ENCODE measurements at places on chromosomes 1 and 21. TPM values are rescaled to one million over a fixed set of nuclear protein-coding genes. Genes with fewer than 3 reads are reported as not detected.
A peak's percentile ranks its signal among the peaks of the same experiment; 100 is the strongest.

The PDC gene
- total RNA-seq, result not detected

GRCh38 chr1:23810818-23811540 is 10.4 kb upstream of the GALE start:
- H3K36me3 ChIP-seq, result peaks cover 3% of the 10 kb centered on the region
- H3K27me3 ChIP-seq, result no peaks in the 10 kb centered on the region
- no peak overlapping the region for H3K27ac ChIP-seq
- peak; percentile 56 for DNase-seq
- H3K4me3 ChIP-seq, result no peak overlapping the region

DNA sequence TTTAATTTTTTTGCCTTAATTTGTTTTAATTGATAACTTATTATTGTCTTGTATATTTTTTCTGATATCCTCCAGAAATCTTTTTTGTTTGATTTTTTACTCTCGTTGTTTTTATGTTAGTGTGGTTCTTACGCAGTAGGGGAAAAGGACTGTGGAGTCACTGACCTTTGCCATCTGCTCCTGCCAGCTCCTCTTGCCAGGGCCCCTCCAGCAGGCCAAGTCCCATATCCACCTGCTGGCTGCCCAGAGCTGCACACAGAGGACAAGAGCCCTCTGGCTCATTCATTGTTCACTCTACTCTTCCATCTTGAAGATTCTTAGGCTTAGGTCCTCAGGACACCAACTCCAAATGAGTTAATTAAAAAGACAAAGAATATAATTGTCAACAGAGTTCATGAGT is 316.4 kb upstream of the DUSP10 start:
- no peaks in the 10 kb centered on the region for H3K4me1 ChIP-seq
- H3K4me3 ChIP-seq, result no peak overlapping the region
- H3K27me3 ChIP-seq, result no peaks in the 10 kb centered on the region
- H3K36me3 ChIP-seq, result no peaks in the 10 kb centered on the region
- no peak for DNase-seq

- peak overlapping the region; percentile 90 for H3K4me3 ChIP-seq
- no peak for DNase-seq
- H3K27me3 ChIP-seq, result no peaks in the 10 kb centered on the region
- peak overlapping the region; percentile 82 for H3K27ac ChIP-seq
Measured at GRCh38 chr1:235329139-235329902, 951 bp downstream of the GGPS1 start.

GRCh38 chr1:86741947-86742572 is 37.7 kb downstream of the SH3GLB1 start:
- peaks cover 5% of the 10 kb centered on the region for H3K36me3 ChIP-seq
- no peak for DNase-seq
- no peak overlapping the region for H3K4me3 ChIP-seq
- no peak overlapping the region for H3K27ac ChIP-seq
- H3K4me1 ChIP-seq, result peaks cover 12% of the 10 kb centered on the region
- H3K27me3 ChIP-seq, result no peaks in the 10 kb centered on the region

- H3K4me1 ChIP-seq, result no peaks in the 10 kb centered on the region
- no peaks in the 10 kb centered on the region for H3K36me3 ChIP-seq
- H3K4me3 ChIP-seq, result no peak overlapping the region
- DNase-seq, result no peak
Measured at GRCh38 chr1:54850069-54850730, 36.8 kb downstream of the DHCR24 start.

GRCh38 chr1:167158813-167159275 is 61.8 kb upstream of the POU2F1 start:
- no peaks in the 10 kb centered on the region for H3K4me1 ChIP-seq
- no peak overlapping the region for H3K27ac ChIP-seq
- no peak for DNase-seq
- no peaks in the 10 kb centered on the region for H3K27me3 ChIP-seq
- H3K36me3 ChIP-seq, result no peaks in the 10 kb centered on the region

DNA sequence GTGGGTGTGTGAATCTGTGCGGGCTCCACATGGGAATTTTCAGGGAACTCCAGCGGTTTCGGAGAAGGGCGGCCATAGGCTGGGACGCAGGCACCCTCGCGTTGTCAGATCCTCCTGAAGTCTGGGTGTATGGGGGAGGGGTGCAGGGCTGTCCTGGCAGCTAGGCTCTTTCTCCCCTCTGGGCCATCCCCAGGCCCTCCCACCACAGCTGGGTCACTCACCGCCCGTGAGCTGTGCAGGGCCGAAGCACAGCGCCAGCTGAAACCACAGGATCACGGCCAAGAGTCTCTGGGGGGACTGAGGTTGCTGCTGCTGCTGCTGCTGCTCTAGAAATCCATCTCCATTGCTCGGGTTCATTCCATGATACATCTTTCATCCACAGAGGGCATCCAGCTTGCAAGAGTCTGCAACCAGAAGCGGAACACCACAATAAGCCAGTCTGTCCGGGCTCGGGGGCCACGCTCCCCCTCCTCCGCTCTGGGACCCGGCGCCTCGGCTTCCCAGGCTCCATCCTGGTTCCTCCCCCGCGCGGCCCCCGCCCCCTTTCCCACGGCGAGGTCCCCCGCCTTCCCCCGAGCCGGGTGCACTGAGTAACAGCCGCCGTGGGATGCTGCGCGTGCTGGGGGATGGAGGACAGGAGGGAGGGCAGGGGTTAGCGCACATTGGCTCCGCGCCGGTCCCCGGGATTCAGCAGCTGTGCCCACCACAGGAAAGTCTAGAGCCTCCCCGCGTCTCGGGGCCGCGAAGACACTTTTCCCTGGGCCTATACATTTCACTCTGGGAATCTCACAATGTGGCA is 720 bp downstream of the SUSD4 start:
- no peak overlapping the region for H3K27ac ChIP-seq
- no peaks in the 10 kb centered on the region for H3K27me3 ChIP-seq
- peaks cover 7% of the 10 kb centered on the region for H3K4me1 ChIP-seq
- H3K4me3 ChIP-seq, result peak overlapping the region; percentile 68

DNA sequence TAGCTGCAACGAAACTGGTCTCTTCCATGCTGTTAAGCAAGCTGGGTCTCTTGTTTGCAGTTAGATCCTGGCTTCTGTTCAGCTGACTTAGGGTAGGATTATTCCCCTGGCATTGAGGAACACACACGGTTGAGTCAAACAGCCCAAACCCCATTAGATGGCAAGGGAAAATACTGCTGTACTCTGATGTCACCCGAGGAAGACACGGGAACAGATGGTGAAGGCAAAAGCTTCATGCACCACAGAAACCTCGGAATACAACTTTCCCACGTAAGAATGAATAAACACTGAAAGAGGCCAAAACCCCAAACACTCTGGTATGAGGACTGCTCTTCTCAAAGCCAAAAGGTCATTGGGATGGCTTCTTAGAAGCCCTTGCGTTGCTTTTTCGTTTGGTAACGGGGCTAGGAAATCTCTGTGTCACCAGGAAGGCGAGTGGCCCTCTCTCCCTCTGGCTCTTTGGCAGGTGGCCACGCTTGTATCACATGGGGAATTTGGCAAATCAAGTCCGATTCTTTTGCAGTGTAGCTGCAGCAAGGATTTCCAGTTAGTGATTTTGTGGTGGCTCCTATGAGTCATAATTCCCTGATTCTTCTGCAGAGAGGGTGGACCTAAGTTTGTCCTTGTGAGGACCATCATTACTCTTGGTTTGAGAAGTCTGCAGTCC is 16.7 kb upstream of the LYST start:
- peak; percentile 88 for DNase-seq
- peak overlapping the region; percentile 4 for H3K27ac ChIP-seq
- H3K4me3 ChIP-seq, result peak overlapping the region; percentile 4
- no peaks in the 10 kb centered on the region for H3K36me3 ChIP-seq
- H3K4me1 ChIP-seq, result peaks cover 5% of the 10 kb centered on the region
- peaks cover 4% of the 10 kb centered on the region for H3K27me3 ChIP-seq

The NR0B2 gene
- total RNA-seq, result not detected

DNA sequence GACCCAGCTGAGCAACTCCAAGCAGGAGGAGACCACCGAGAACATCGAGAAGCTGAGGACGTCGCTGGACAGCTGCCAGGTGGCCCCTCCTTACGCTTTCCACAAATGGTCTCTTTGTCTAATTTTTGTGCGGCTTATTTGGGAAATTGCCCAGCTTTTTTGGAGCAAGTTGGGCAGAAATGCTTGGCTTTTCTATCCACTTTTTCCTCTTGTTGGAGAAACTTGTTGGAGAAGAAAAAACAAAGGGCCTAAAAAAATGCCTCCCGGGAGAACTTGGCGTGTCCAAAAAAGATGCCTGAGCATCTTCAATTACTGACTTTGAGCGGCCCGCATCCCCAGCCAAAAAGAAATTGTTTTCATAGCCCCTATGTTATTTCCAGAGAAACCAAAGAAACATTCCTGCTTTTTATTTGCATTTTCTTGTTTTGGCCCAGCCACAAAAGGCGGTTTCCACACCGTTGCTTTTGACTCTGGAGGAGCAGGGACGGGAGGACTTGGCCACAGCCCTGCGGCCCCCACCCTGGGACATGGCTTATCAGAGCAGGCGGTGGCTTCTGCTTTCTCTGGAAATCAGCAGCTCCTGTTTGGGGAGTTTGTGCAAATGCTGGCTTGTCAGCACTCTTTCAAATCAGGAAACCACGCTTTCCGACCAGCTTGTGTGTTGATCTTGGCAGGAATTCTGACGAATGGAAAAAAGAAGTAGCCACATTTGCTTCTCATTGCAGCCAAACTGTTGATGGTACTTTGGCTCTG is 81.2 kb upstream of the EFHD2 start:
- peak overlapping the region; percentile 10 for H3K4me3 ChIP-seq
- H3K27ac ChIP-seq, result no peak overlapping the region
- peaks cover 8% of the 10 kb centered on the region for H3K27me3 ChIP-seq
- no peaks in the 10 kb centered on the region for H3K36me3 ChIP-seq
- peaks cover 12% of the 10 kb centered on the region for H3K4me1 ChIP-seq
- no peak for DNase-seq

The KRTAP7-1 gene
- not detected for total RNA-seq

The PLA2G2F gene
- not detected for total RNA-seq

The LCE3D gene
- total RNA-seq, result not detected

GRCh38 chr1:214349008-214349407 is 68.0 kb downstream of the SMYD2 start:
- peaks cover 6% of the 10 kb centered on the region for H3K4me1 ChIP-seq
- H3K27me3 ChIP-seq, result no peaks in the 10 kb centered on the region
- no peak for DNase-seq

The PSMD4 gene
- 313 TPM for total RNA-seq

- H3K27ac ChIP-seq, result peak overlapping the region; percentile 50
- H3K27me3 ChIP-seq, result no peaks in the 10 kb centered on the region
- DNase-seq, result no peak
- H3K4me3 ChIP-seq, result no peak overlapping the region
- no peaks in the 10 kb centered on the region for H3K36me3 ChIP-seq
Measured at GRCh38 chr1:156754219-156754618, 2.7 kb upstream of the HDGF start.

DNA sequence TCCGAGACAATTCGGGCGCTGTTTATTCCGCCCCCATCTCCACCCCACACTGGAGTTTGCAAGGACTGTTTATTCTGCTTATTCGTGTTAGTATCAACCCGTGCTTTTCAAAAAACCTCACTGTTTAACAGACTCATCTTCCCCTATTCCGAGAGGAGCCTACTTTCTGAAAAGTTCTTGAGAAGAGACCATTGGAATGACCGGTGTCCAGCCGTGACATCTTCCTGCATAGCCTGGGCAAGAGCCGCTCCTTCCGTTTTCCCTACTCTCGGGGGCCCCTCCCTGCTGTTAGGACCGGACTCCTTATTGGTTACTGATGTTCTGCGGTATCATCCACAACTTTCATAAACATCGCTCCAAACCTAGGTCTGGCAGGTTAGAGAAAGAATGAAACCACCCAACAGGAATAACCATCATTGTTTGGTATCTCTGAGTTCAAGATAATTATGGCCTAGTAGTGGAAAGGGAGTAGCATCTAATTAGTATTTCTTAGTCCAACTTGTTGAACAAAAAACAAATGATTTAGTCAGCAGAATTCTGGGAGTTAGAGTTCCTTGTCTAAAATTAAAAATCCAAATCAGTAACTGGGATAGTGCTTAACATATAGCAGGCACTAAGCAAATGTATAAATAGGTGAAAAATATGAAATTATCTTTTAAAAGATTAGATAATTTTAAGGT is 837 bp downstream of the STXBP3 start:
- peak overlapping the region; percentile 96 for H3K27ac ChIP-seq
- peak; percentile 75 for DNase-seq
- H3K36me3 ChIP-seq, result no peaks in the 10 kb centered on the region
- peak overlapping the region; percentile 86 for H3K4me3 ChIP-seq
- no peaks in the 10 kb centered on the region for H3K27me3 ChIP-seq

The ANGPTL7 gene
- total RNA-seq, result 0.23 TPM

DNA sequence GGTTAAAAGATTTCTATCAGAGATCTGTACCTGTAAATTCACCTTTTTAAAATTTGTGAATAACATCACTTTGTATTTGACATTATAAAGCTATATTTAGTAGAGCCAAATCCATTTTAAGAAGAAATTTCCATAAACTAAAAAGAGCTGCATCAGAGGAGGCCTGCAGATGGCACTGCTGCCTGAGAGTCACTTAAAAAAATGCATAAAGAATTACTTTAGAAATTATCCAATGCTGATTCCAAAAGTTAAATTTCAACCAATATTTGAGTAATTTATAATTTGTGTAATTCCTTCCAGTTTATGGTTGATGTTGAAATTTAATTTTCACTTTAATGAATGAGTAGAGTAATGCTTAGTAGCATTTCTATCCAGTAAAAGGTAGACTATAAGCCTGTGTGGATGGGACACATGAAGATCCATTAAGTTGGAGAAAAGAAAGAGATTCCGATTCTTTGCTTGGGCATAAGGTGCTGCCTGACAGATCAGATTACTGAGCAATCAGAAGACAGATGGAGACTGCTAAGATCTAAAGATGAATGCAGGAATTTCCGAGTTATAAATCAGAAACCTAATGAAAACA is 20.7 kb upstream of the RPE65 start:
- H3K36me3 ChIP-seq, result no peaks in the 10 kb centered on the region
- no peak overlapping the region for H3K27ac ChIP-seq
- no peak overlapping the region for H3K4me3 ChIP-seq

DNA sequence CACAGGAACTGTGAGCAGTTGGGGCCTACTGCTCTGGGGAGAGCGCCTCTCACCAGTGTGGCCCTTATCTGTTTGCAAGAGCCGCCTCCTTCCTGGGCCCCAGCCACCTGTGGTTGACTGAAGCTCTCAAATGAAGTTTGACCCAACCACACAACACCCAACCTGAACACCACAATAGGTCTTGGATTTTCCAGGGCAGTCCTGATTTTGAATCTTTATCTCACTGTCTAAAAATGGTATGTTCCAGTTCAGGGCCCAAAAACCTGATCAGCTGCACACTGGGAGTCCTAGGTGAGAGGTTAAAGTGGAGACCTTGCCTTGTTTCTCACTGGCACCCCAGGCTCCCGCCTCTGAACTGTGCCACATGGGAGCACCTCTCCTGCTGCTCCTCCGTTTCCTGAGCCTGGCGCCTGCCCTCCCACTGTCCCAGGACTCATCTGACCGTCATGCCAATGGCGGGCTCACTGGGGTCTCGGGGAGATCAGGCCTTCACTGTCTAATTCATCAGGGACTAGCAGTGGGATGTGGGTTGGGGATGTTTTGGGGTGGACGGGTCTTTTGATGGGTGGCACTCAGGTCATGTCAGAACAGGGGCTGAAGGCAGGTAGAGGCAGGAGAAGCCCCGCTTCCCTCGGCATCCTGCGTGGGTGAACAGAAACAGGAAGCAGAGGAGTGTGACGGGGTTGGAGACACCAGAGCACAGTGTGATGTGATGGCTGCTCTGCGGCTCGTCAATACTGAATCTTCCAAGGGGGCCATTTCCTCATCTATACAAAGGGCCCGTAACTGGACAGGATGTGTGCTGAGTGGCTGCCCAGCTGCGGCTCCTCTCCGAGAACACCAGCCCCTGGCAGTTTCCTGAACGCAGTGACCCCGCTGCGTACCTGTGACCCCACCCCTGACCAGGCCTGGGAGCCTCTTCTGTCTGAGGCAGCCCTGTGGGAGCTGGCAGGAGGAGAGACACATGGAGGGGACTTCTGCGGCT is 59.6 kb upstream of the ITPKB start:
- no peaks in the 10 kb centered on the region for H3K27me3 ChIP-seq
- no peak overlapping the region for H3K27ac ChIP-seq
- no peak overlapping the region for H3K4me3 ChIP-seq
- no peaks in the 10 kb centered on the region for H3K36me3 ChIP-seq
- DNase-seq, result no peak

Data from psoas muscle (tissue), 8 donors.